NCI-H460 (cell line): ENCODE measurements at places on chromosomes 7 and 10. TPM values are rescaled to one million over a fixed set of nuclear protein-coding genes. Genes with fewer than 3 reads are reported as not detected.

FAM221A gene
- total RNA-seq: 1.4 and 3.3 TPM in 2 replicates

TUBAL3 gene
- total RNA-seq: 1.6 and 1.9 TPM in 2 replicates

RBP3 gene
- not detected in 2 replicates for total RNA-seq

GATAD1 gene
- total RNA-seq: 47.7 and 54.0 TPM in 2 replicates

PLPP4 gene
- not detected in 2 replicates for total RNA-seq

MOSPD3 gene
- 7.2 and 7.3 TPM in 2 replicates for total RNA-seq

TRIL gene
- total RNA-seq: 0.05 and 0.12 TPM in 2 replicates

DOCK1 gene
- total RNA-seq: 30.1 and 32.3 TPM in 2 replicates

PMS2 gene
- 20.4 and 24.8 TPM in 2 replicates for total RNA-seq

OR2A5 gene
- total RNA-seq: not detected in 2 replicates

TMEM270 gene
- total RNA-seq: 0.55 TPM in 1 of 2 replicates, not detected in the other

FBXL13 gene
- total RNA-seq: 38.7 and 40.6 TPM in 2 replicates

TTYH3 gene
- 6.0 and 8.1 TPM in 2 replicates for total RNA-seq

DBF4 gene
- 57.0 and 58.6 TPM in 2 replicates for total RNA-seq

RARRES2 gene
- not detected in 2 replicates for total RNA-seq

DRGX gene
- total RNA-seq: not detected in 2 replicates

SPDYE1 gene
- not detected in 2 replicates for total RNA-seq

PTER gene
- 32.0 and 36.0 TPM in 2 replicates for total RNA-seq

CREB5 gene
- total RNA-seq: 20.3 and 26.1 TPM in 2 replicates

MMRN2 gene
- total RNA-seq: 0.37 and 0.40 TPM in 2 replicates

PALD1 gene
- total RNA-seq: 6.2 and 6.6 TPM in 2 replicates

PRF1 gene
- not detected in 2 replicates for total RNA-seq

NKX2-3 gene
- total RNA-seq: 0.25 and 0.32 TPM in 2 replicates

PDE6C gene
- total RNA-seq: not detected in 2 replicates

RPEL1 gene
- total RNA-seq: 0.17 and 0.29 TPM in 2 replicates

LIPA gene
- 67.7 and 70.7 TPM in 2 replicates for total RNA-seq

NXPH1 gene
- total RNA-seq: 1.1 and 2.4 TPM in 2 replicates

OR13A1 gene
- total RNA-seq: not detected in 2 replicates

ELN gene
- not detected in 2 replicates for total RNA-seq

C7orf33 gene
- total RNA-seq: not detected in 2 replicates

CNNM1 gene
- 1.8 and 2.5 TPM in 2 replicates for total RNA-seq

ZNF804B gene
- total RNA-seq: not detected in 2 replicates

IRF5 gene
- total RNA-seq: 6.5 and 9.3 TPM in 2 replicates

GDF10 gene
- not detected in 2 replicates for total RNA-seq

COL26A1 gene
- total RNA-seq: 0.09 and 0.25 TPM in 2 replicates

HOXA2 gene
- 1.8 and 3.0 TPM in 2 replicates for total RNA-seq

FZD8 gene
- total RNA-seq: 16.5 and 19.6 TPM in 2 replicates

CALHM2 gene
- 16.6 and 18.1 TPM in 2 replicates for total RNA-seq

SVOPL gene
- total RNA-seq: not detected in 2 replicates
